GM13977 (cell line): ENCODE measurements at places on chromosomes 7 and 10.

- DNase-seq: no peak
Observed at GRCh38 chr7:151592868-151593486, 73.3 kb upstream of the RHEB start.

DNA sequence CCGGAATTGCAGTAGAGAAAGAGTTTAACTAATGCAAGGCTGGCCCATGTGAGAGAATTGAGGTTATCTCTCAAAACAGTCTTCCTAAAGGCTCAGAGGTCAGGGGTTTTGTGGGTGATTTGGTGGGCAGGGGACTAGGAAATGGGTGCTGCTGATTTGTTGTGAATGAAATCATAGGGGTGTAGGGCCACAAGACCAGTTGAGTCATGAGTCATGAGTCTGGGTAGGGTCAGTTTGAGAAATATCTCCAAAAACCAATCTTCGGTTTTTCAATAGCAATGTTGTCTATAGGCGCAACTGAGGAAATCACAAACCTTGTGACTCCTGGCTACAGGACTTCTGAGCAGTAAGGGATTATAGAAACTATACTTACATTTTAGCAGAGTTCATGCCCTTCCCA is 460.0 kb upstream of the NRP1 start:
- no peak for DNase-seq

- no peak for DNase-seq
Observed at GRCh38 chr10:65194126-65194525, 1672.9 kb downstream of the REEP3 start.

- no peak for DNase-seq
Observed at GRCh38 chr10:25555865-25556264, 378.2 kb upstream of the MYO3A start.

DNA sequence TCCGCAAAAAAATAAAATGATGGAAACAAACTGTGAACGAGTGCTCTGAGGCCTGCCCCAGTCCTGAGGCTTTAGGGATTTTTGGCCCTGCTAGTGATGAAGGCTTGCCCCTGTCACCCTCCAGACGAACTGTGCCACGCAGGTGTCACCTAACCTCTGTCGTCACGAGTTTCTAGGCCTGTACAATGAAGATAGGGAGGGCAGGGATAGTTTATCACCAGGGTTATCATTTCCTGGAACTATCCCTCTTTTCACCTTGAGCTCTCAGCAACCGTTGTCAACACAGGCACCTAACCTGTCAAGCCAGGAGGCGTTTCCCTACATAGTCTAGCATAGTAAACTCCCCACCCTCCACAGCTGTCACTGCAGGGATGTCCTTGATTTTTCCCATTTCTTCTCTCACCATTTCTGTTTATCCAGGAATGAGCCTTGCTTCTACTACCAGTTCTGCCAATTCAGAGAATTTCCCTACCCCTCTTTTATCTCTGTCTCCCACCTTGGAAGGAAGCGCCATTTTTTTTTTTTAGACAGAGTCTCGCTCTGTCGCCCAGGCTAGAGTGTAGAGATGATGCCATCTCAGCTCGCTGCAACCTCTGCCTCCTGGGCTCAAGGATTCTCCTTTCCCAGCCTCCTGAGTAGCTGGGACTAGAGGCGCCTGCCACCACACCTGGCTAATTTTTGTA is 2.2 kb upstream of the ACHE start:
- no peak for DNase-seq

GRCh38 chr7:97851683-97852082 is 20.5 kb downstream of the ASNS start:
- no peak for DNase-seq

DNA sequence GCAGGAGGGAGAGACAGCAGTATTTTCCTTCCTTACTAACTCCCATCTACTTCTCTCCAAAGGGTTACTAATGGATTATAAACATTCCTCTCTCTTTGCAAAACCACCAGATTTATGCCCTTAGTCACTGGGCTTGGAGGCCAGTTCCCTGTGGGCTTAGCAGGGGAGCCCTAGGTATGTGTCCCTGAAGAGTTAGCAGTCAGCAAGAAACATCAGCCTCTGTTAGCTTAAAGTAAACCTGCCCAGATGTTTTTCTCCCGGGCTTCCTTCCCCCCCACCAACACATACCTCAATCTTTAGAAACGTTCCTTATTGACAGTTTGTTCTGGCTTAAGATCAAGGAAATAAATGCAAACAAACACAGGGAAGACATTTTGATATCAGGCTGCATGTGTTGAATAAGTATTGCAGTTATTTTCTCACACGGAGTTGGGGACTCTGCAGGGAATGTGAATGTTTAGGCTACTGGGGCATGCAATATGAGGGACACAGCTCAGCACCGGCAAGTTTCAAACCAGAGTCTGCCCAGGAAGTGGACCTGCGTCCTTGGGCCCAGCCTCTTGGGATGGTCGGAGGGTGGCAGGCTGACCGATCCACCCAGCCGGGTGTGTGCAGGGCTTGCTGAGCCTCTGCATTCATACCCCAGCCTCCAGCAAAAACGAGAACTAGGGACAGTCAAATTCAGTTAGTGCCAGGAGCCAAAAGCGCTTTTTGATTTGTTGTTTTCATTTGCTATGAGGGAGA is 252.0 kb upstream of the GRB10 start:
- DNase-seq: no peak

GRCh38 chr7:116542618-116543017 is 17.8 kb downstream of the CAV1 start:
- DNase-seq: no peak

DNA sequence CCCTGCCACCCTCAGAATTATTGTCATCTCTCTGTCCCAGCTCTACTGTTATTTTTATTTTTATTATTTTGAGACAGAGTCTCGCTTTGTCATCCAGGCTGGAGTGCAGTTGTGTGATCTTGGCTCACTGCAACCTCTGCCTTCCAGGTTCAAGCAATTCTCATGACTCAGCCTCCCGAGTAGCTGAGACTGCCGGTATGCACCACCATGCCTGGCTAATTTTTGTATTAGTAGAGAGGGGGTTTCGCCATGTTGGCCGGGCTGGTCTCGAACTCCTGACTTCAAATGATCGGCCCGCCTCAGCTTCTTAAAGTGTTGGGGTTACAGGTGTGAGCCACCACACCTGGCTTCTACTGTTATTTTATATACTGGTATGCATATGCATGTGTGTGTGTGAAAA is 11.0 kb downstream of the CALHM2 start:
- DNase-seq: no peak

GRCh38 chr7:148615085-148615730 is 24.6 kb downstream of the C7orf33 start:
- no peak for DNase-seq

DNA sequence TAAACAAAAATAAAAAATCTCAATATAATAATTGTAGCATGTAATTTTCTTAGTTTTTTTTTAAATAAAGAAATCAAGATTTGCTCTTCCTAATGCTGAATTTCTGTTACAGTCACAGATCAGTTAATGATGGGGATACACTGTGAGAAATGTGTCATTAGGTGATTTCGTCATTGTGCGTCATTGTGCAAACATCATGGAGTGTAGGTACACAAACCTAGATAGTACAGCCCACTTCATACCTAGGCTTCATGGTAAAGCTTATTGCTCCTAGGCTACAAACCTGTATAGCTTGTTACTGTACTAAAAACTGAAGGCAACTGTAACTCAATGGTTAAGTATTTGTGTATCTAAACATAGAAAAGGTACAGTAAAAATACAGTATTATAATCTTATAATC is 74.4 kb upstream of the LSM8 start:
- DNase-seq: no peak

DNA sequence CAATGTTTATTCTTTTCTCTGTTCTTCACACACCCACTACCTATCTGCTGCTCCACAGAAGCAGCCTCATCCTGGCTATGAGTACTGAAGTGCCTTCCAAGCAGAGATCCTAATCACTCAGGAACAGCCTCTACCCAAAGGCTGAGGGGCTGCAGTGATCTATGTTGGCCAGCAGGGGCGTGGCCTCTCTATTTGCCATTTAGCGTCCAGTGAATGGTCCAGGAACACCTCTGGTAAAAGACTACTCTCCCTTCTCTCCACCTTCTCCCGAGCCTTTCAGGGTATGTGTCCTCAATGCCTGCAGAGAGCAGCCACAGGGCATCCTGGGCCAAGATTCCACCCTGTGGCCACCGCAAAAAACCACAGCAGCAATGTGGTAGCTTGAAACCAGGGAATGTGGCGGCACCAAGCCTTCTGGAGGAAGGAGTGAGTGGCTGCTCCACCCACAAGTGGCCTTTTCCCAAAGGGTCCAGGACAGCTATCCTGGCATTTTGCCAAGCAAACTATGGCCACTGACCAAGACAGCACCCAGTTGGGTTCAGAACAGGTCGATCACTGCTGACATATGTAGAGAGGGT is 70.9 kb downstream of the SYPL1 start:
- DNase-seq: peak; percentile 62

GRCh38 chr7:123341102-123341501 is 141.3 kb upstream of the SLC13A1 start:
- DNase-seq: no peak

- DNase-seq: peak; percentile 33
Observed at GRCh38 chr10:132417957-132418441, 21.0 kb downstream of the PWWP2B start.

DNA sequence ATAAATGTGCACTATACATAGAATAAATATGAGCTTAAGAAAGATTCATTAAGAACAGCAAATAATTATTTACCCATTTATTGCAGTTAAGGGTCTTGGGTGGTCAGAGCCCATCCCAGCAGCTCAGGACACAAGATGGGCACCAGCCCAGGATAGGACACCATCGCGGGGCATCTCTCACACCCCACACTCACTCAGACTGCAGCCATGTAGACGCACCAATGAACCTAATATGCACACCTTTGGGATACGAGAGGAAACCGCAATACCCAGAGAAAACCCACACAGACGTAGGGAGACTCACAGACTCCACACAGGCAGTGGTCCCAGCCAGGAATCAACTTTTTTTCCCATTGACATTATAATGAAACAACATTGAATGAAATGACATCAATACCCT is 36.0 kb downstream of the CARD11 start:
- DNase-seq: no peak

GRCh38 chr7:78092331-78092730 is 293.8 kb downstream of the PHTF2 start:
- DNase-seq: no peak

DNA sequence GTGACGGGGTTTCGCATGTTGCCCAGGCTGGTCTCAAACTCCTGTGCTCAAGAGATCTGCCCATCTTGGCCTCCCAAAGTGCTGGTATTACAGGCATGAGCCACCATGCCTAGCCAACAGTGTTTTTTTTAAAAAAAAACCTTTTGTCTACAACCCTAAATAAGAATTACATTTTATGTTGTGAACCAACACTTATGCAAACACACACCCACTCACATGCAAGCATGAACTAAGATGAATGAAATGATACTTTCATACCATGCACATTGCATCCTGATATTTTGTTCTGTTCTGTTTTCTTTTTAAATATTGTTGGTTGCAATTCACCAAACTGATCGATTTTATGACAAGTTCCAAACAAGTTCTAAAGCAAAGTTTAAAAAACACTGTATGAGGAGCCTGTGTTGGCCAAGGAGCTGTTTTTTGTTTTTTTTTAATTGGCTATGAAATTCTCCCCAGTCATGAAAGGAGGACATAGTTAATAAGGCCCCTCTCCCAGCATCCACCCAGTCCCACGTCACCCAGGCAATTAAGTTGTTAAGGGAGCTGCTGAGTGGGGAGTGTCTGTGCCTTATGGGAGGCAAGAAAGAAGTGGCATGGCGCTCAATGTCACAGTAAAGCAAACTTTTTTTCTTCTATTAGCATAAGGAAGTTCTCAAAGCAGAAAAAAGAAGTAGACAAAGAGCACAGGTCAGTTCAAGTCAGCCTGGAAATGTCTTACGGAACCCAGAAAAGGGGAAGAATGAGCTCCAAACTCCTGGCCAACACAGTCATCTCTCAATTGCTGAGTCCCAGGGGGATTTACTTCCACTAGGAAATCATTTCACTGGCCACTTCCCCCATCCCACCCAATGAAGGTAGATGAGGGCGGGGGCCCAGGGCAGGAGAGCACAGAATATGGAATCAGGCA is 50.1 kb downstream of the NOD1 start:
- DNase-seq: no peak

GRCh38 chr10:47179291-47179647 is 120.7 kb upstream of the GDF10 start:
- DNase-seq: no peak

DNA sequence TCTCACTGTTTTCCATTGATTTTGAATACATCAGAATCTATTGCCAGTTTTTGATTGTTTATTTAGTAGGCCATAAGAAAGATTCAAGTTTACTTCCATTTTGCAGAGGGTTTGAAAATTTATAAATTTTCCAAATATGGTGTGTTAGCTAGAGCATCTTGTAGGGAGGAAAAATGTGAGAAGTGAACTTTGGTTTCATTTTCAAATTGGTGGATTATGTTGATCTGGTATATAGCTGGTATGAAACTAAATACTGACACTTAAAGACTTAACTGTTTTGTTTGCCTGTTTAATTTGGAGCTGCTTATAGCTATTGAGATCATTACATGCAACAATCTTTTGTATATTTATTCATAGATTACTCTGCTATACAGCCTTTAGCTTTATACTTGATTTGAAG is 108.1 kb downstream of the ADAM22 start:
- DNase-seq: no peak

- DNase-seq: no peak
Observed at GRCh38 chr10:5948208-5948585, 29.1 kb downstream of the IL15RA start.

DNA sequence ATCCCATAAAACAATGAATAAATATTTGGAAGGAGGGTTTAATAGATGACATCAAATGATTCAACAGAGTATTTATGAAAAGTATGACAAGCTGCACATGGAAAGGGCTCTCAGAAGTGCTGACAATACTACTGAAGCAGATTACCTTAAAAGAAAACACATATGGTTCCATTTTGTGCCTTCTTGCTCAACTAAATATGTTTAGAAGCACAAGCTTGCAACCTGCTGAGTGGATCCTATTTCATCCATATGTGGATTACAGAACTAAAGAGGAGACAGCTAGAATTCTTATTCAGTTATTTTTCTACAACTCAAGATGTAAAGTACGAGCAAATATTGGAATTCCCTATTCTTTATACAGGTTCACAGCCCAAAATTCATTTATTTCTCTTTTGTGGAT is 340.6 kb downstream of the TFEC start:
- DNase-seq: no peak

DNA sequence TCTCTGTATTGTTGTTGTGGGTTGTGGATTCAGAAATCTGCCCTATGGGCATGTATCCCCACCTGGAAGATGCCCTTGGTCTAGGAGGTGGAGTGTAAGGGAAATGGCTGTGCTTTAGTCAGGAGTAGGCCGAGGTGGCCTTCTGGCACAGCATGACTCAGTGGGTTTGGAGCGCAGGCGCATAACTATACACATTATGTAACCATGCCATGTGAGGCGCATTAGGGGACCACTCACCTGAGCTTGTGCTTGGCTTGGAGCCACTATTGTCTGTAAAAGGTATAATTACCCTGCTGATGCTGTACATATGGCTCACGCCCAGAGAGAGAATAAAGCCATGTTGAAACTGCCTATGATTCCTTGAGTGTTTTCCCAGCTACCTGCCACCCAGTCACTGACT is 20.6 kb upstream of the ADAMTS14 start:
- no peak for DNase-seq

GRCh38 chr7:121159553-121159952 is 169.2 kb upstream of the WNT16 start:
- DNase-seq: no peak
